ENCODE measurements at places on chromosomes 4 and X. TPM values are rescaled to one million over a fixed set of nuclear protein-coding genes. Genes with fewer than 3 reads are reported as not detected.

- DNase-seq, result peak; percentile 58
These were observed 62.2 kb downstream of the PRKX start for GRCh38 chrX:3651277-3651676.

DNA sequence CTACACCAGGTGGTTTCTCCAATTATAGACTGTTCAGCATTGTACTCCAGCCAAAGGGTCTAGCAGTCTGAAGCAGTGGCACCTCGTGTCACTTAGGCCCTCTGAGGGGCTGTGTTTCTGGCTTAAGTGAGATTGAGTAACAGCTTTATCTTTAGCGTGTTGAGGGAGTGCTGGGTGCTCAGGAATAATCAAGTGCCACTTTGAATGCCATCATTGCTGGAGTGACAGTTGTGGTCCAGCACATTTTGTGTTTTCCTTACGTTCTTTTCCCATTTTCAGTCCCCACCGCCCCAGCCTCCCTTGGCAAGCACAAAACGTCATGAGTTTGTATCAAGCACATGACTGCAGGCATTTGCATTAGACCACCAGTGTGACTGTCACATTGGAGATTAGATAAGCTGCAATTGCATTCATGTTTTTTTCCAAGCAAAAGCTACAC, 58.7 kb downstream of the FNIP2 start:
- DNase-seq, result peak; percentile 85

DNA sequence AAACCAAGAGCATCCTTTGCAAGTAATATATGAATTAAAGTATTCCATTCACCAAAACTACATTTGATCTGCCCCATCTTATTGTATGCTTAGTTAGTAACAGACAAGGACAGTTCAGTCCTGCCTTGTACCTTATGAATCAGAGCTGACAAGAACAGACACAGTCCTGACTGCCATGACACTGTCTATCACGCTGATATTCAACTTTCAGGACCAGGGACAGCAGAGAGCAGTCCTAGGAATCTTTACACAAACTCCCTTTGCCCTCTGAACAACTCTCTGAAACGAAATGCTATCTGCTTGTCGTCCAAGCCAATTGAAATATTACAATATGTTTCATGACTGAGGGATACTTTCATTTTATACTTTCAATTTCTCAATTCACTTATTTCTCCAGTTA, 268.6 kb upstream of the VCX start:
- DNase-seq, result no peak

- DNase-seq, result no peak
These were observed 49.4 kb upstream of the PRR32 start for GRCh38 chrX:126770179-126770578.

- peak; percentile 12 for DNase-seq
These were observed 2629.2 kb downstream of the PCDH7 start for GRCh38 chr4:33349376-33349775.

DNA sequence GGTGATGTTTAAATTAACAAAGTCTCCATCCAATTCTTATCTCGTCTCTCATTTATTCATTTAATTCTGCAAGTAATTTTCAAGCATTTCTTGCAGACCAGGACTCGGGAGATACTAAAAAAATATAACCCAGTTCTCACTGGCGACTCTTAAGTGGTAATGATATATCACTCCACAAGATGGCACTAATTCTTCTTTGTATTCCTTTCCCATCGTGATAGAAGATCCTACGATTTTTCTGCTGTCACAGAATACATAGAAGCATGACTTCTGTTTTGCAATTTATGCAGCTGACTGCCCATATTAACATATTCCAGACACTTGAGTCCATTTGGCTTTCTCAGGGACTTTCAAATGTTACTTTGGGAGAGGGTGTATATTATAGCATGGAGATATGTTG, 64.0 kb upstream of the FGF13 start:
- DNase-seq, result peak; percentile 64

Gene OTC
- not detected for polyA plus RNA-seq

Gene MXRA5
- 1.5 TPM for polyA plus RNA-seq

Gene TMSB15C
- polyA plus RNA-seq, result 3.7 TPM

- no peak for DNase-seq
These were observed 25.7 kb downstream of the ARL9 start for GRCh38 chr4:56531149-56531770.

Gene MAGED4B
- polyA plus RNA-seq, result 138 TPM

Gene BANK1
- polyA plus RNA-seq, result 0.22 TPM

- no peak for DNase-seq
These were observed 66.2 kb upstream of the SHISA3 start for GRCh38 chr4:42331040-42331439.

DNA sequence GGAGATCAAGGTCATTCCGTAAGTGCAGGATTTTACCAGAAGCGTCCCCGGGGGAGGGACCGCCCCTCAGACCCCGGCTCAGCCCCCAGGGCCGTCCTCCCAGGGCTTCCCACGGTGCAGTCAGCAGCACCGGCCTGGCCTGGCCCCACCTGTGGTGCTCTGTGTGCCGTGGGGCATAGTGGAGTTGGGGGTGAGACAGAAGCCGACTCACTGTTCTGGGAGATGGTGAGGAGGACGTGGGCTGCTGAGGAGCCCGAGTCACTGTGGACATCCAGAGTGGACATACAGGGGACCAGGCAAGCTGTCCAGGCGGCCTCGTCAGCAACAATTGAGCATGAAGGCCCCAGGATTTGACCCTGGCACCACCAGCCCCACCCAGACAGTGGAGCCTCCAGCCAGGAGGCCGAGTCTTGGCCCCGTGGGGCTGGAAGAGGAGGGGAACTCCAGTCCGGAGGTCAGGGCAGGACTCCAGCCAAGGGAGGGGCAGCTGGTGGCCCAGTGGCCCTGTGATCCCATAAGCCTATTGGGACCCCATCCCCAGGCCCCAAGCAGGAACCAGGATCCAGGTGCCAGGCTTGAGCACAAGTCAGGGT, 19.1 kb downstream of the ATP5ME start:
- no peak for DNase-seq

DNA sequence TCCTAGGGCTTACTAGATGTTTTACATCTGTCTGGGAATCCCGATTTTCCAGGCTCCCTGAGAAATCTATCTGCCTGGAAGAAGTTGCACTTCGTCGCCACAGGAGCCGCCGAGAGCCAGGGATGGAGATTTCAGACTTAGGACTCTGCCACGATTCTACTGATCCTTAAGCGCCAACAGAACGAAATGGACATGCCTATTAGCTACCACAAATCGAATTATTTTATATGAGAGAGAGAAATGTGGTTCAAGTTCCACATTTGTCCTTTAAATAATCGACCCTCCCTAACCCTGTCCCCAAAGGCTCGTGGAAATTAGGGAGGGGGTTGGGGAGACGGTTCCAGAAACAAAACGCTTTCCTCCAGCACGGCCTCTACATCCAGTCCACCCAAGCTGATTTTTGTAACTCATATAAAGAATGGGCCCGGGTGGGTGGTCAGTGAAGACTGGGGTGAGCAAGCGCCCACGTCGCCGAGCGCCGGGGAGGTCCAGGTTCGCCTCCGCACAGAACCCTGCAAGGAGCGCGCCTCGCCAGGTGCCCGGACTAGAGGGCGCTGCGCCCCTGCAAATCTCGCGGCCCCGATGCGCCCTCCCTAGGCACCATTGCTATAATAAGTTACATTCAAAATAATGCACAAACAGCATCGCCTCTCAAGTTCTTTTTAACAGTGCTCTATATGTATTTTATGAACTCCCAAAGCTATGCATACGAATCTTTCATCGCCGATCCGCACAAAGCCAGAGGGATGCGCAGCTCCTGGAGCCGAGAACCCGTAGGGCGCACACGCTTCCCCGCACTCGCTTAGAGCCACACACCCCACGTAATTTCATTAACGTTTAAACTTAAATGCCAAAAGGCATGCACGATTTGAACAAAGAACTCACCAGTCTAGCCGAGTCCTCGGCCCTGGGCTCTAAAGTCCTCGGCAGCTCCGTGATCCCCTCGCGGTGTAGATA, 2.1 kb upstream of the FAT1 start:
- DNase-seq, result peak; percentile 92

DNA sequence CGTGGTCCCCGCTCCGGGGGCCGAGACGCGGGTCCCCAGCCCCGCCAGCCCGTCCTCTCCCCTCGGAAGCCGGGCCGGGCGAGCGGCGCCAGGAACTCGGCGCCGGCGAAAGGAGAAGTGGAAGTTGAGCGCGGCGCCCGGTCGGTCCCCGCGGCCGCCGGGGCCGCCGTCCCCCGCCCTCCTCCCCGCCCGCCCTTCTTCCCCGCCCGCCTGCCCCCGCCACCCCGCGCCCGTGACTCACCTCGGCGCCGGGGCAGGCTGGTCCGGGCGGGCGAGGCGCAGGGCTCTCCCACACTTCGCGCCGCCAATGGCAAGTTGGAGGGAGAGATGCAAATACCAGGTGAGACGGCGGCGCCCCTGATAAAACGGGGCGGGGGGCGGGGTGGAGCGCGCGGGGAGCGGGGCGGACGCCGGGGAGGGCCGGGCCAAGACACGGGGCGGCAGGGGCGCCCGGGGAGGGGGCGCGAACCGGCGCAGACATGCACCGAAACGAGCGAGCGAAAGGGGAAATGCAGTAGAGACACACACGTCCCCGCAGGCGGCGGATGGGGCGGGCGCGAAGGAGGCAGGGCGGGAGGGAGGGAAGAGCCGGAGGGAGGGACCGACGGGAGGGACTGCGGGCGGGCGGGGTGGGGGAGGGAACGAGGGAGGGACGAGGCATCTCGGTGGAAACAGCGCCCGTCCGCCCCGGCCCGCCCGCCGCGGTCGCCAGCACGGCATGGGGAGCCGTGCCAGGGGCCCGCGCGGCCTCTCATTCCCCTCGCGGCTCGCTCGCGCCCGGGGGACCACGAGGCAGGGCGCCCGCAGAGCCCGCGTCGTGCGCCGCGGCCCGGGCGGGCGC, at the start of gene ELF4:
TSS of gene ELF4 (minus strand) at position 119 of the 841 bp plus-strand sequence. CDS start 29,167 bp downstream, outside the sequence.
- DNase-seq, result peak; percentile 18

GRCh38 chr4:133865612-133866327, 335.8 kb downstream of the PABPC4L start:
- no peak for DNase-seq

Gene PNMA5
- polyA plus RNA-seq, result 6.9 TPM

DNA sequence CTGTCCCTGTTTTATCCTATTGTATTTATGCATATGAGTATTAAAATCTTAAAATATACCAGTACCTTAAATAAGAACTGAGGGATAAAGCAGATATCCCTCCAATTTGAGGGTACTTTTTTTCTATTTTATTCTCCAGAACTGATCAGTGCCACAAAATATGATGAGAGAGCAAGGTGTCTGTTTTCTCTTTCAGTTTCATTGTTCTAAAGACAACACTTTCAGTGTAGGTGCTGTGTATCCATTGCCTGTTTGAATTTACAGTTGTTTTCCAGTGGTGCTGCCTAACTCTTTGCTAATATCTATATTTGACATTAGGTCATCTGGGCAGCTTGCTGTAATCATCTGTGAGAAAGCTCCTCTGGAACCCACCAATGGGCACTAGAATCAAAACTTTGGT, 394.7 kb downstream of the IL1RAPL1 start:
- DNase-seq, result no peak

DNA sequence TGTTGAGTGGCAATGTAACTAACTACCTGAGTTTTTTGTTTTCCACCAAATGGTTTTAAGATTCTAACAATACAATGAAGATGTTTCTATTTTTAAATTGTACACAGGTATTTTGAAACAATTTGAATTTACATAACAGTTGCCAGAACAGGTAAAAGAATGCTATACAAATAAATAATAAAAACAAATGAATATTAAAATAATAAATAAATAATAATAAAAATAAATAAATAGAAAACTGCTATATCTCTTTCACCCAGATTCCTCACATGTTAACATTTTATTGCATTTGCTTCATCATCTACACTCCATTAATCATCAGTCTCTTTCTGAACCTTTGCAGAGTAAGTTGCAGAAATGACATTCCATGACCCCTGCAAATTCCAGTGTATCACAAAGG, 32.3 kb upstream of the DSPP start:
- no peak for DNase-seq

GRCh38 chrX:29547877-29548276, 667.5 kb upstream of the MAGEB2 start:
- peak; percentile 3 for DNase-seq

- DNase-seq, result peak; percentile 73
These were observed 56.6 kb downstream of the LINC00632 start for GRCh38 chrX:140766024-140766611.

DNA sequence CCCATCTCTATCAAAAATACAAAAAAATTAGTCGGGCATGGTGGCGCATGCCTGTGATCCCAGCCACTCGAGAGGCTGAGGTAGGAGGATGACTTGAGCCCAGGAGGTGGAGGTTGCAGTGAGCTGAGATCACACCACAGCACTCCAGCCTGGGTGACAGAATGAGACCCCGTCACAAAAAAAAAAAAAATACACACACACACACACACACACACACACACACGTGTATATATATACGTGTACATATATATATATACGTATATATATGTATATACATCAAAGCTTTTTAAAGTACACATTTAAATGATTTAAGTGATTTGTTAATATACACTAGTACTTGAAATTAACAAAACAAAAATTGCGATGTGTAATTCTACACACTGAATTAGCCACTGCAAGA, 6.0 kb downstream of the FBXW7 start:
- no peak for DNase-seq

DNA sequence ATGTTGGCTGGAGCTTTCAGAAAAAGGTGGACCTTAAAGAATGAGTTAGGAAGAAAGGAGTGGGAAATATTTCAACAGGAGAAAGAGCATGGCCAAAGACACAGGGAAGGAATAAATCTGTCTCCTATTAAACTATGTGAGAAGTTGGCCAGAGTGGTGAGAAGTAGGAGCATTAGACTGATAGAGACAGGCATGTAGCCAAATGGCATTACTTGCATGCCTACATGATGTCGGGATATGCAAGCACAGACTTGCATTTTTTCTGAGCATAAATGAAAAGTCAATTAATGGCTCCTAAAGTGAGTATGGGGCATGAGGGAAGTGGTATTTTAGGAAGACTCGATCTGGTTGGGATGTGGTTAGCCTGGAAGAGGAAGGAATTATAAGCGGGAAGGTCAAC, 279.6 kb upstream of the PITX2 start:
- DNase-seq, result no peak

Gene PDE6B
- 8.7 TPM for polyA plus RNA-seq

- DNase-seq, result no peak
These were observed 82.0 kb upstream of the FAM241A start for GRCh38 chr4:112063260-112063659.

GRCh38 chr4:88628746-88629145, 36.5 kb downstream of the HERC3 start:
- no peak for DNase-seq

- DNase-seq, result no peak
These were observed 78.4 kb downstream of the JAKMIP1 start for GRCh38 chr4:6121941-6122340.

DNA sequence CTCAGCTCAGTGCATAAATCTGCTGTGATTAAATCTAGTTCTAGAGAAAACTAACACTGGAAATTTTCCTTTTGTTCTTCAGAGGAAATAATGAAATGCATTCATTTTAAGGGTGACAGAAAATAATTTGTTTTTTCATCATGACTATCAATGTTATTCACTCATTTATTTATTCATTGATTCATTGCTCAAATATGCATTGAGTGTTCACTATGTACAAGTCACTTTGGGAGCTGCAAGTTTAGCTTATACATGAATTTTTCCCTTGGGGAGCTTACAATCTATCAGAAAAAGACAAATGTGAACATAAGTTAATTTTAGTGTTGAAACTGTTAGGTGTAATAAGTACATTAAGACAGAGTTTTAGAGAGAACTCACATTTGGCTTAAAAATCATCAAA, 897.8 kb downstream of the CENPC start:
- DNase-seq, result no peak

- DNase-seq, result no peak
These were observed 44.5 kb downstream of the STPG2 start for GRCh38 chr4:98098764-98099163.

- no peak for DNase-seq
These were observed 126.7 kb upstream of the TSPAN5 start for GRCh38 chr4:98784947-98785706.

GRCh38 chr4:106034220-106034619, 138.9 kb downstream of the NPNT start:
- DNase-seq, result no peak
